ENCODE measurements at places on chromosomes 5 and 9.

GRCh38 chr5:169934990-169935389 is 45.3 kb downstream of the INSYN2B start:
- DNase-seq = no peak

GRCh38 chr9:116549786-116550660 is 137.1 kb upstream of the TRIM32 start:
- DNase-seq = no peak

- no peak for DNase-seq
Observed at GRCh38 chr5:93072831-93073459, 508.1 kb downstream of the NR2F1-AS1 start.

DNA sequence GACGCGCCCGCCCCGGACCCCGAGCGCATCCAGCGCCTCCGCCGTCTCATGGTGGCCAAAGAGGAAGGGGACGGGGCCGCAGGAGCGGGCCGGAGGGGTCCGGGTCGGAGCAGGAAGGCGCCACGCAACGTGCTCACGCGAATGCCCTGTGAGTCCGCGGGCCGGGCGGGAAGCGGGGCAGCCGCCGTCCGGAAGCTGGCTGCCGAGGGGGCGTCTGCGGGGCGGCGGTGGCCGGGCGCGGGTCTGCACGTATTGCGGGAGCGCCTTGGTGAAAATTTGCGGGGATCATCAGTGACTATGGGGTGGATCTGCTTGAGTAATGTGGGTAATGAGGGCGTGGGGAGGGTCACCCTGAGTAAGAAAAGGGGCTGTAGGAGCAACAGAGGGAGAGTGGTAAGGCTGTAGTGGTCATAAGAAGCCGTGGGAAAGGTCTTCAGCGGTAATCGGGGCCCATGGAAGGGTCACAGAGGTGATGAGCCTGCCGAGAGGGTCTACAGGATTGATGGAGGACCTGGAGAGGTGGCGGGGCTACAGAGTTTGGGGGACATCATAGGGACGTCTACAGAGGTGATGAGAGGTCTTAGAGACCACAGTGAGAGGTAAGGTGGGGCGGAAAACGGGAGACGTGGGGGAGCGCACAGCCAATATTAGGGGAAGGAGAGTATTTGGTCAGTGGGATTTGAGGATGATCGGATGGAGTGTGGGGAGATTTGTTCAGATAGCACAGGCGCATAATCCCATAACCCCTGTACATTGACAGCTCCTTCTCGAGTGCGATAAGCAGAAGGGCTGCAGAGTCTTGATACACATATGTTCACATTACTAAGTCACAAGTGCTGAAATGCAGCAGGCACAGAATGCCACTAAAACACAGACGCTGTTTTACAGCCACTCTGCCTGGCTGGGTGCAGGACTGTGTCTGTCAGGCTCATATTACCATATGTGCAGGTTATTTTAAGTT is 819 bp downstream of the LSM11 start:
- peak; percentile 38 for DNase-seq

- no peak for DNase-seq
Observed at GRCh38 chr5:125236007-125236406, 489.6 kb upstream of the ZNF608 start.

DNA sequence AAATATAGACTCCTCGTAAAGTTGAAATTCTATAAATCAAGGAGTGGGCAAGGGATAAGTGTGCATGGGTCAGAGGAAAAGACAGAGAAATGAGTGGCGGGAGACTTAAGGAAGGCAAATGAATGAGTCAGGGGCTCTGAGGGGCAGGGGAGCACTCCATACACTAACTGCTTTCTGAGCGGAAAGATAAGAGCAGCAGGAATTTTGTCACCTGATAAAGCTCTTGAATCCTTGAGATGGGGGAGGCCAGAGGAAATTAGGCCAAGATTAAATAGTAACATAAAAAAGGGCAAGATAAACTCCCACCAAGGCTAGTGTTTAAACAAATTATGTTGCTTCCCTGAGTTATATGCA is 191.0 kb upstream of the S1PR3 start:
- no peak for DNase-seq

- no peak for DNase-seq
Observed at GRCh38 chr9:134966697-134967546, 49.2 kb upstream of the FCN1 start.

DNA sequence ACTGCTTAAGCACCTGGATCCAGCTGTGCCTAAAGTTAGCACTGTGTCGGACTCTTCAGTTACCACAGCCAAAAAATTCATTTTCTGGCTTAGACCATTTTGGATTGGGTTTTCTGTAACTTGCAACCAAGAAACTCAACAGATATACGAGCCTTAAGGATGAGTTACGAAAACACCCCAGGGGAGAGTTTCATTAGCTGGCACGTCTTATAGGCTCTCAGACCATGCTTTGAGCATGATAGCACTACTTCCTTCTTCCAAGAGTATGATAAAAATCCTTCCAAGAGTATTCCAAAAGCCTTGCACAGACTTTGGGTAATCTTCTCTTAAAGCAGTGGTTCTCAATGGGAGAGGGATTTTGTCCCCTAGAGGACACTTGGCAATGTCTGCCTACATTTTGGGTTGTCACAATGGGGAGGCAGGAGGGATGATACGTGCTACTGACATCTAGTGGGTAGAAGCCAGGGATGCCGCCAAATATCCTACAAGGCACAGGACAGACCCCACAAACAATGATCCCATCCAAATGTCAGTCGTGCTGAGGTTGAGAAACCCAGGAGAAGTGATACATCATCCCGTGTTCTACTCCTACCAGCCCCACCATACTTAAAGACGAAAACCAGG is 64.8 kb downstream of the SMIM23 start:
- no peak for DNase-seq

GRCh38 chr5:138391859-138392386 is 39.4 kb downstream of the KDM3B start:
- no peak for DNase-seq

DNA sequence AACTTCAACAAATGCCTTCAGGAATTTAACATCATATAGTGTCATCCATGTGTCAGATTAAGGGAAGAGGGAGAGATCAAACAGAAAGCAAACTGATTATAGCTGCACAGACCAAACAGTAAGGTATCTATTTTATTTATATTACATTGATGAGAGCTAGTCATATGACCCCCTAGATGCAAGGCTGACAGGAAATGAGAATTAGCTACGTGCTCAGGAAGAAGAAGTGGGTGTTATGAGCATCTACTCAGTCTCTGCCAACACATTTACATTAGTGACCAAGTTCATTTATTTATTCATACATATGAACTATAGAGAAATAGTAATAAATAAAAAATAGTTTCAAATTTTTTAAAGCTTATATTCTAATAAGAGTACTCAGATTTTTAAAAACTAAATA is 787.3 kb downstream of the KCTD16 start:
- DNase-seq = no peak

DNA sequence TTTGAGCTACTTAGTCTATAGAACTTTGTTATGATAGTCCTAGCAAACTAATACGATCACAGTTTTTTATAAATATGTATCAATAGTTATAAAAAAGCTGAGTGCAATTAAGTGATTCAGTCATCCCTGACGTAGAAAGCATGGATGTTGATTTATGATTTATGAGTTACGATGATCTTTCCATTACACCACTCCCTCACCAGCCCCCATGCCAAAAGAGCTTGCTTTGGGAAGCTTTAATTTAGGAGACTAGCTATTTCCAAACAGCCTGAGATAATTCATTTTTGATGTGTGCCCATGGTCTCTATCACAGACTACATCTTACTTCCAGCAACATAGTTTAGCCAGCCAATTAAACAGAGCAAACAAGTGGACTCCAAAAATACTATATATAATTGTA is 256.8 kb downstream of the GABRG2 start:
- DNase-seq = no peak

DNA sequence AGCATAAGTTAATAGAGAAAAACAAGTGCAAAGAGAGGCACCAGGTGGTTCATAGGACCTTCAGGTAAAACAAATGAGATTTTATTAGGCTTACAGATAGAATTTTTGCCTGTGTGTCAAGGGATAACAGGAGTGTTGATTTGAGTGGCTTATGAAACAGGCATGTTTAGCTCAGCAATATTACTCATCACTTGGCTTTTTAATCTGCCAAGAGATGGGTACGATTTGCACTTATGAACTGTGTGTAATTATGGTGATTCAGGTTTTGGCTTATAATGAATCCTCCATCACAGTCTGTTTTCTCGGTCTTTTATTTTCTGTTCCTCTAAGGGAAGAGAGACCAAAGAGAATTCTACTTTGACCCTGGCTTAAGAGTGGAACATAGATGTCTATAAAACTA is 199.3 kb downstream of the DMRTA1 start:
- no peak for DNase-seq

DNA sequence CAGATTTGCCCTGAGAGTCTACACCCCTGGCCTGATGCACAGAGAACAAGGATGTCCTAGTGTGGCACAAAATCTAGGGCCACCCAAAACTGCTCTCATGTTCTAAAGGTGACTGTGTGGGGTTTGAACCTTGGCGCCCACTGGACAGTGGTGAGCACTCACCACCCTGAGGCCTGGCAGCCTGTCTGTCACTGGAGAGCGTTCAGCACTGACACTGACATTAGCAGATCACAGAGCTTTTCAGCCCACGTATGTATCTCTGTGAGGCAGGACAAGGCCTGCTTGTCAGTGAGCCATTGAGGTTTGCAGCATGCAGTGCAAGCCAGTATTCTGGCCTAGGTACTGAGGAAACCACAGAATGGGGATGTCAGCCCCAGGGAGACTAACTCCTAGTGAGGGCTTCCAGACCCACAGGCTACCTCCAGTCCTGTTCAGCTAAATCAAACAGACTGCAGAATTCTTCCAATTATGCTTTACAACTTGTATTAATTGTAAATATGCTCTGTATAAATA is 38.9 kb upstream of the SLC2A8 start:
- DNase-seq = no peak

DNA sequence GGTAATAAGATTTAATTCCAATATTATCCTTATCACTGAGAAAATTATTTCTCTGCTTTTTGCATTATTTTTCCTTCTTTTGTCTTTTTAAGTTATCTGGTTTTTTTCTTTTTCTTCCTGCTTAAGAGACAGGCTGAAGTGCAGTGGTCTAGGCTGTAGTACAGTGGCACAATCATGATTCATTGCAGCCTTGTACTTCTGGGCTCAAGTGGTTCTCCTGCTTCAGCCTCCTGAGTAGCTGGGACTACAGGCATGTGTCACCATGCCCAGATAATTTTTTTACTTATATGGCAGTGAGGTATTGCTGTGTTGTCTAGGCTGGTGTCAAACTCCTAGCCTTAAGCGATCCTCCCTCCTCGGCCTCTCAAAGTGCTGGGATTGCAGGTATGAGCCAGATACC is 93.9 kb downstream of the SLC44A1 start:
- DNase-seq = no peak

GRCh38 chr9:97985058-97985861 is 2.1 kb downstream of the ANP32B start:
- DNase-seq = peak; percentile 57

DNA sequence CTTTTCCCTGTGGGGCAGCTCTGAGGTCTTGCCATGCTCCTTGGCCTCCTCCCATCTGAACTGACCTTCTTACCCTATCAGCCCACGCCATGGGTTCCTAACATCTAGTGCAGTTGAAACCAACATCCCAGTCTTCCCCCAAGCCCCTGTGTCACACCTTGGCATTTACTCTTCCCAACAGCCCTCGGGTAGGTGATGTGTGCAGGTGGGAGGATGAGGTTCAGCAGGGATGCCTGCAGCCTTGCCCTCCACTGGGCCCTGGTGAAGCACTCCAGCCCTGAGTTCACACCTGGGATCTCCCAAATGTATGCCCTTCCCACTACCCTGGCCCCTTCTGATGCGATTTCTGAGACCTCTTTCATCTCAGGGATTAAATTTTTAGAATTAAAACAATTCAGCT is 15.5 kb downstream of the IRX2 start:
- no peak for DNase-seq

- no peak for DNase-seq
Observed at GRCh38 chr9:20363233-20363632, 259.1 kb downstream of the MLLT3 start.

- DNase-seq = no peak
Observed at GRCh38 chr5:15203376-15203775, 296.6 kb upstream of the FBXL7 start.

DNA sequence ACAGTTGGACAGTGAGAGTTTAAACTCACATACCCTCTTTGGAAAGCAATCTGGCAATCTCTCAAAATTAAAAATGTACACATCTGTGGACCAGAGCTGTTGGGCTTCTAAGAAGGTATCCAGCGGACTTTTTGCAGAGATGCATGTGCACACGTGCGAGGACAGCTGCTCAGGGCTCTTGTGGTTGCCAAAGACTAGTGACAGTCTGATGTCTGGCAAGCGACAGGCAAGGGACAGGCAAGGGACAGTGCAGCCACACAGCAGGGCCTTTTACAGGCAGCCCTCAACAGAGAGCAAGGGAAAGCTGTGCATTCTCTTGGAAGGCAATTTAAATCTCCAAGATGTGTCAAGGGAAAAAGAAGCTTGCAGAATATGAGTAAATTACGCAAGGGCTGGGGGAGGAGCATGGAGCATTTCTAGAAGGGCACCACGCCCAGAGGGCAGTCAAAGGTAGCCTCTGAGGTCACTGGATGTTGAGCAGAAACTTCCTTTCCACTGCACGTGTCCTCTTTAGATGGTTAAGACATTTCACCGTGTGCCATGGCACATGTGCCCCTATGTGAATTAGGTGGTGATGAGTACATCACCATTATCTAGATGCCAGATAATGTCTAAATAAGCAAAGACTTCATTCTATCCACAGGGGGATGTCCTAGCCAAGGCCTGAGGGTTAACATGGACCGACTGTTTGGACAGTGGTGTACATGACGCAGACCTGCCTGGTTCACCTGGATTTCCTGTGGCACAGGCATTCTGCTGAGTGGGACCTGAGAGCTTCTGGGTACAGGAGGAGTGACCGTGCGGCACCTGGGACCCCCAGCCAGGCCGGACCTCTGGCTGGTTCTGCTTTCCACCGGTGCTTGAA is 9.1 kb downstream of the GFPT2 start:
- no peak for DNase-seq

DNA sequence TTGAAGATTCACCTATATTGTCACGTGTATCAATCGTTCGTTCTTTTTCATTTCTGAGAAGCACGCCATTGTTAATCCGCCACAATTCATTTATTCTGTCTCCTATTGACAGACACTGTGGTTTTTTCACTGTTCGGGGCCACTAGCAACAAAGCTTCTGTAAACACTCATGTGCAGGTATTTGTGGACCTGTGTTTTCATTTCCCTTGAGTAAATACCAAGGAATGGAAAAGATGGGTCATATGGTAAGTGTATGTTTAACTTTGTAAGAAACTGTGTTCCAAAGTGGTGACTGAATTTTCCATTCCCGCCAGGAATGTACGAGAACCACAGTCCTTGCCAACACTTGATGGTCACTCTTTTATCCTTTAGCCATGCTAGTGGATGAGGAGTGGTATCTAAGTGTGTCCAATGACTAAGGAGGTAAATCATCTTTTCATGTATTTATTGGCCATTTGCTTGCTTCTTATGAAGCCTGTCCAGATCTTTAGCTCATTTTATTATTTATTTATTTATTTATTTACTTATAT is 10.7 kb downstream of the ABO start:
- no peak for DNase-seq

DNA sequence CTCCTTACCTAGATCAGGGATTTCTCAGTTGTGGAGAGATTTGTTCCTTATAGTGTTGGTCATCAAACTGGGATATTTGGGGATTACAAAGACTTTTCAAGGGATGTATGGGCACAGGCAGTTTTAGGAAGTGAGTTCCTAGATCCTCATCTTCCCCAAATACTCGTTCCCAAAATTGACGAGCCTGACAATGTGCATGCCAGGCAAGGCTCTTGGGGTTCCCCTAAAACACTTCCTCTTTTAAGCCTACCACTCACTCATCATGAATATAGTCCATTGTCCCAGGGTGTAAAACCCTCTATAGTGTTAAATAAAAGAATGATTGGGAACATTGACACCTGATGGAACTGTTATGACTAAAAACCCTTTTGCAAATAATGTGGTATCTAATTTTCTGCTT is 26.4 kb downstream of the PDCD1LG2 start:
- DNase-seq = no peak

All from activated CD4-positive, alpha-beta T cell treated with anti-CD3 and anti-CD28 coated beads, Interleukin-2, Interleukin-6, amounts not matched to agents 100 ng/mL and 50 ng/mL, durations not matched to agents 16 hours and 8 hours (primary cell).